Astrocyte (in vitro differentiated cells and primary cell): ENCODE measurements at places on chromosomes 3 and 15. TPM values are rescaled to one million over a fixed set of nuclear protein-coding genes. Genes with fewer than 3 reads are reported as not detected.

The OCA2 gene
- 2.4 and 2.9 TPM in 2 replicates for total RNA-seq

The RAB7A gene
- 305 and 319 TPM in 2 replicates for total RNA-seq

The SLC12A8 gene
- total RNA-seq: 4.2 and 4.4 TPM in 2 replicates

The GOLGA6L10 gene
- total RNA-seq: 0.12 and 0.30 TPM in 2 replicates

The ZNF654 gene
- total RNA-seq: 18.7 and 19.1 TPM in 2 replicates

GRCh38 chr3:120841264-120841663, 66.7 kb upstream of the STXBP5L start:
- no peak overlapping the region for H3K4me3 ChIP-seq
- DNase-seq: no peak
- no peaks in the 10 kb centered on the region for H3K4me1 ChIP-seq
- no peaks in the 10 kb centered on the region for H3K36me3 ChIP-seq

DNA sequence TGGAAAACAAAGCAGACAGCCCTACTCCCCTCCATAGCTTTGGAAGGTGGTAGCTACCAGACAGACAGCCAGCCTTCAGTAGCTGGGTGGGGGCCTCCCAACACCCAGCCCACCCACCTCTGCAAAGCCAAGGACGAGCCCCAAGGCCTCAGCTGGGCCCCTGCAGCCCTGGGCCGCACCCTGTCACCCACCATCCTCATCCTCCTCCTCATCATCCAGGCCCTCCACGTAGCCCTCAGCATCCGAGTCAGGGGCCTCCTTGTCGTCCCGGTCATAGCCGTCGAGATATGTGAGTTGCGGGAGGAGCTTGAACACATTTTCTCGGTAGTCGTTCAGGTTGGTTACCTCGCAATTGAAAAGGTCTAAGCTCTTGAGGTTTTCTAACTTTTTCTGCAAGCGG, 36.5 kb downstream of the ANP32A start:
- H3K27me3 ChIP-seq: no peaks in the 10 kb centered on the region
- H3K4me3 ChIP-seq: no peak overlapping the region
- H3K27ac ChIP-seq: no peak overlapping the region
- no peaks in the 10 kb centered on the region for H3K4me1 ChIP-seq

DNA sequence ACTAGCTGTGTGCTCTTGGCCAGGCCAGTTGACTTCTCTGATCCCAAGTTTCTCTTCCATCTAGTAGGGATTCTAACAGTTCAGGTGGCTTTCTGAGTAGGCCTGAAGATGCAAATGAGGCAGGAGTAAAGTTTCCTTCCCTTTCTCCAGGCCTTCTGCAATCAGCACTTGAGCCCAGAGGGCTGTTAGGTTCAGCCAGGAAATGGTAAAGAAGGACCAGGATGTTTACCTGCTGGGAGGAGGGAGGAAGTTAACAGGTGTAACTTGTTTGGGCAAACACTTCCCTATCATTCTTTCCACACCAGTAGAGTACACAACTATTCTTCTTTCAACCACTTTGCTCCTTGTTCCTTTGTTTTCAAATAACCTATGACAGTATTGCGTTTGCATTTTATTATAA, 13.3 kb upstream of the TNFSF10 start:
- H3K27me3 ChIP-seq: no peaks in the 10 kb centered on the region
- no peak for DNase-seq
- H3K4me3 ChIP-seq: no peak overlapping the region
- no peak overlapping the region for H3K27ac ChIP-seq
- H3K4me1 ChIP-seq: no peaks in the 10 kb centered on the region
- no peaks in the 10 kb centered on the region for H3K36me3 ChIP-seq

DNA sequence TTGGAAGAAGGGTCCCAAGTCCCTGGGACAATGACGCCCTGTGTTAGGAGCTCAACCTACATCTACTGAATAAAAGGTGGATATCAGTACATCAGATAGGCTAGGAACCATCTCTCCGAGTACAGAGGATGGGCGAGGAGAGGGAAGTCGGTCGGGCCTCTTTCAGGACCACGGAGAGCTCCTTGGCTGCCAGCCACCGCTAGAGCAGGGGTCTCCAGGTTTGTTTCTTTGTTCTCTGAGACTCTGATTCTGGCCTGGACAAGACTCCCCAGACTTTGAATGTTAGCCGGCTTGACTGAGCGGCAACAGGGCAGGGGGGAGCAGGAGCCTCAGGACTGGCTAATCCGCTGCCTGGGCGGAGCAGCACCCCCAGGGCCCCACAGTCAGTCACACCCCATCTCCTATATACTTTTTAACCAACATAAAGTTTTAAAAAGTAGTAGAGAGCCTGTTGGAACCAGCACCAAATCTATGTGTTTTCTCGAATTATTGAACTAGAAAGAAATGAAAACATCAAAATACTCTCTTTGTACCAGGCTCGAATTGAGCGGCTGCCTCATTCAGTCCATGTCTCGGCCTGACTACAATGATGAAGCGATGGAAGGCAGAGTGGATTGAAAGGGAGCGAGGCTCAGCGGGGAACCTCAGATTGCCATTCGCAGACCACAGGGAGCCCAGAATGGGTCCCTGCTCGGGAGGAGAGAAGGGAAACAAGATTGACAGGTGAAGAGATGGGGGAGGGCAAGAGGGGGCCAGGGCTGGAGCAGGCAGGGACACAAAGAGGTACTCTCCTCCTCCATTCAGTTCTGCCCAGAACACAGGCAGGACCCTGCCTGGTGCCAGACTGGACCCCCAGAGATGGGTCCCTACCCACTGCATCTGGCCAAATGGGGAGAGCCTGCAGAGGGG, 131.6 kb downstream of the TPRA1 start:
- H3K4me1 ChIP-seq: peaks cover 16% of the 10 kb centered on the region
- DNase-seq: no peak
- H3K27me3 ChIP-seq: peaks cover 12% of the 10 kb centered on the region
- H3K36me3 ChIP-seq: no peaks in the 10 kb centered on the region

DNA sequence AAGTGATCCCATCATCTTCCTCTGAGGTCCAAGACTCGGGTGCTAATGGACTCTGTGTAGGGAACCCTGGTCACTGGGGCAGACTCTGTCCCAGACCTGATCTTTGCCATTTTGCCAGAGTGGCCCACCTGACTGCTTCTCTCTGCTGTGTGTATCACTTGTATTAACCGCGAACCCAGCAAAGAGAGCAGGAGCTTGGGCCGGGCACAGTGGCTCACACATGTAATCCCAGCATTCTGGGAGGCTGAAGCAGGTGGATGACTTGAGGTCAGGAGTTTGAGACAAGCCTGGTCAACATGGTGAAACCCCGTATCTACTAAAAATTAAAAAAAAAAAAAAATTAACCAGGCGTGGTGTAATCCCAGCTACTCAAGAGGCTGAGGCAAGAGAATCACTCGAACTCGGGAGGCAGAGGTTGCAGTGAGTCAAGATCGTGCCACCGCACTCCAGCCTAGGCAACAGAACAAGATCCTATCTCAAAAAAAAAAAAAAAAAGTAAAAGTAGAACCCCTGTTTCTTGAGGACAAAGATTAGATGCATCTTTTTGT, 32.9 kb upstream of the CYP11A1 start:
- no peaks in the 10 kb centered on the region for H3K36me3 ChIP-seq
- H3K4me1 ChIP-seq: peaks cover 85% of the 10 kb centered on the region
- H3K27ac ChIP-seq: peak overlapping the region; percentile 90
- no peak for DNase-seq
- H3K27me3 ChIP-seq: no peaks in the 10 kb centered on the region
- no peak overlapping the region for H3K4me3 ChIP-seq
